ENCODE measurements at places on chromosomes 11 and 22.

DNA sequence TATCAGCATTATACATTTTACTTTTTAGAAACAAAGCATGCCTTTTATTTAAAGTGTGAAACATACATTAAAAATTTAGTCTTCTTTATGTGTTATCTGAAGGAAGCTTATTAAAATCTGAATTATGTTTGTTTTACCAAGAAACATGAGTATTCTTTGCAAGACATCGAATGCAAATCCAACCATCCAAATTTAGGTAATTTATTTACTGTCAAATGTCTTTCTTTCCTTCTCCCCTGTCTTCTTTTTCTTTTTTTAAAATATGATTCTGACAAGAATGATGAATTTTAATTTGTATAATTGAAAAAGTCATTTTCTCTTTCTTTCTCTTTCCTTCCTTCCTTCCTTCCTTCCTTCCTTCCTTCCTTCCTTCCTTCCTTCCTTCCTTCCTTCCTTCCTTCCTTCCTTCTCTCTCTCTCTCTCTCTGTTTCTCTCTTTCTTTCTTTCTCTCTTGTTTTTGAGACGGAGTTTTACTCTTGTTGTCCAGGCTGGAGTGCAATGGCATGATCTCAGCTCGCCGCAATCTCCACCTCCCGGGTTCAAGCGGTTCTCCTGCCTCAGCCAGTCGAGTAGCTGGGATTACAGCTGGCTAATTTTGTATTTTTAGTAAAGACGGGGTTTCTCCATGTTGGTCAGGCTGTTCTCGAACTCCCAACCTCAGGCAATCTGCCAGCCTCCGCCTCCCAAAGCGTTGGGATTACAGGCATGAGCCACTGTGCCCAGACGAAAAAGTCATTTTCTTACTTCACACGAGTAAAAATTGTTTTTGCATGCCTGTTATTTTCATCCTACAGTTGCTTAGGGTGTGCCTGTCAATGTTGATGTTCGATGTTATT, 157.5 kb downstream of the TMEM135 start:
- DNase-seq = no peak

DNA sequence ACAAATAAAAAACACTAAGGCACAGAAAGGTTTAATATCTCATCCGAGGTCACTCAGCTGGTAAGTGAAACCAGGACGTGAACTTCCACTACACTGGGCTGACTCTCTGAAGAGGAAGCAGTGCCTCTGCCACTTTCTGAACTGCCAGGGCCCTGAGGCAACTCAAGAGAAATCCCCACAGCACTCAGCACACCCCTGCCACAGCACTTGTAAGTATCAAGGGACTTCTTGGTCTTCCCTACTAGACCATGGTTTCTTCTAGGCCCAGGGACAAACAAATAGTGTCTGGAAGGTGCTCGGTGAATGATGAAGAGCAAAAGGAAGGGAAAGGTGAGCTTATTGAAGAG, 49.7 kb downstream of the RPL27A start:
- no peak for DNase-seq

- DNase-seq = peak; percentile 75
Measured at GRCh38 chr11:66408488-66409214, 12.2 kb upstream of the NPAS4 start.

- DNase-seq = no peak
Measured at GRCh38 chr11:30908272-30908671, 322.1 kb upstream of the MPPED2 start.

GRCh38 chr11:11370962-11371303, 17.9 kb upstream of the CSNK2A3 start:
- DNase-seq = no peak

DNA sequence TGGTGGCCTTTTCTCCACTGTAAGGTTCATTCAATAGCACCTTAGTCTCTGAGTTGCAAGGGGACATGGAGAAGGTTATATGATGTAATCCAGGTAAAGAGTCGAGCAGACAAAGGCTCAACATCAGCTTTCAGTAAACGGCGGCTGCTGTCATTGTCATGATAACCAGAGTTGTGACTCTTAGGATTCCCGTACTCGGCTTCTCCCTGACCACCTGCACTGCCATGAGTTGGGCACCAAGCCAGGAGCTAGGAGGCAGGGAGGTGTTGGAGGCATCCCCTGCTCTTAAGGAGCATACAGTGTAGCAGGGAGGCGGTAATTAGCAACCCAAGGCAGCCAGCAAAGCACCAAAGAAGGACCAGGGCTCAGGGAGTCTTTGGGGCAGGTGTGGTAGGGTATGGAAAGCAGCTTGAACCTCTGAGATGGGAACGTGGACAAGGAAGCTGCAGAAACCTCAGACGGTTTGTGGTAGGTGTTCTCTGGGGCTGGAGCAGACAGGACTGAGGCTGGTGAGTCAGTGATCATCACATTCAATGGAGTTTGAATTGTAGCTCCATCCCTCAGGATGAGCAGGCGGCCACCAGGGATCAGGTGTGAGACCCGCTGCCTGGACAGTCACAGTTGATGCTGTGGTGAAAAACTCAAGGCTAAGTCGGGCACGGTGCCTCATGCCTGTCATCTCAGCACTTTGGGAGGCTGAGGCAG, 31.7 kb downstream of the LIF start:
- no peak for DNase-seq

DNA sequence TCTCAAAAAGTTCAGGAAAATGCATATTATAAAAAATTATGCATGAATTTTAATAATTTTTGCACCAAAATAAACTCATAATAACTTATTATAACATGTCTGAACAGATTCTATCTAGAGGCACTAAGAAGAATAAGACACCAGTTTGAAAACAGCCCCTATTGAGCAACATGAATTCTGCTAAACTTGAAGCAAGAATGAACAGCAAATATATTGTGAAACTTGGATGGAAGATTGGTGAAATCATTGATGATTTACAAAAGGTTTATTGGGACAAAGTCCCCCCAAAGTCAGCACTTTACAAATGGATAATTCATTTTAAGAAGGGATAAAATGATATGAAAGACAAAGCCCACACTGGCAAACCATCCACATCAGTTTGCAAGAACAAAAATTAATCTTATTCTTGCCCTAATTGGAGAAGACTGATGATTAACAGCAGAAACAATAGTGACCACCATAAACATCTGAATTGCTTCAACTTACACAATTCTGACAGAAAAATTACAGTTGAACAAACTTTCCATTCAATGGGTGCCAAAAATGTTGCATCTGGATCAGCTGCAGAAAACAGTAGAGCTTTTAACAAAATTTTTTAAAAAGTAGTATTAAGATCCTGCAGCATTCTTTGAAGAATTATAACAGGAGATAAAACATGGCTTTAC, 257.5 kb upstream of the FAT3 start:
- no peak for DNase-seq

DNA sequence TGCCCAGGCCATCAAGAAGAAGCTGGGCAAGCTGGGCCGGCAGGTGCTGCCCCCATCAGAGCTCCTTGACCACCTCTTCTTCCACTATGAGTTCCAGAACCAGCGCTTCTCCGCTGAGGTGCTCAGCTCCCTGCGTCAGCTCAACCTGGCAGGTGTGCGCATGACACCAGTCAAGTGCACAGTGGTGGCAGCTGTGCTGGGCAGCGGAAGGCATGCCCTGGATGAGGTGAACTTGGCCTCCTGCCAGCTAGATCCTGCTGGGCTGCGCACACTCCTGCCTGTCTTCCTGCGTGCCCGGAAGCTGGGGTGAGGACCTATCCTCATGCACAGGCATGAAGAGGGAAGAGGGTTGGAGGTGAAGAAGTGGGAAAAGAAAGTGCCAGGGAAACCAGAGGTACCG, 5.3 kb upstream of the NHERF4 start:
- DNase-seq = no peak

GRCh38 chr11:73287400-73288101, 15.4 kb downstream of the P2RY6 start:
- DNase-seq = no peak

- no peak for DNase-seq
Measured at GRCh38 chr11:47348859-47349258, 3.6 kb downstream of the MYBPC3 start.

DNA sequence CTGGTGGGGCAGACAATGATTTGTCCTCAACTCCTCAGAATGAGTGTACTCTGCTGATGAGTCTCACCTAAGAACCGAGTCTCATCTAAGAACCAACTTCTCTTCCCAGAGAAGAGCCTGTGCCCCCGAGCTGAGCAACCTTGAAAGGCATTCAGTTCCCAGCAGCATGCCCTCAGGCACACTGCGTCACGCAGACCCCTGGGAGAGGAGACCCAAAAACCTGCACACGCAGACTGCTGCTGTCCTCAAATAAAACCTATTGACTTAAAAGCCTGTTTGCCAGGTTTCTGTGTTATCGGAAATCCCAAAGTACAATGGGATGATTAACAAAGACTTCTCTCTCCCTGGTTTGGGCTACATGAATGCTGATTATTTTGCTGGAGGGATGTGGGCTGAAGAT, 121.2 kb downstream of the C11orf58 start:
- no peak for DNase-seq

GRCh38 chr11:81963018-81963417, 770.6 kb downstream of the FAM181B start:
- DNase-seq = no peak

DNA sequence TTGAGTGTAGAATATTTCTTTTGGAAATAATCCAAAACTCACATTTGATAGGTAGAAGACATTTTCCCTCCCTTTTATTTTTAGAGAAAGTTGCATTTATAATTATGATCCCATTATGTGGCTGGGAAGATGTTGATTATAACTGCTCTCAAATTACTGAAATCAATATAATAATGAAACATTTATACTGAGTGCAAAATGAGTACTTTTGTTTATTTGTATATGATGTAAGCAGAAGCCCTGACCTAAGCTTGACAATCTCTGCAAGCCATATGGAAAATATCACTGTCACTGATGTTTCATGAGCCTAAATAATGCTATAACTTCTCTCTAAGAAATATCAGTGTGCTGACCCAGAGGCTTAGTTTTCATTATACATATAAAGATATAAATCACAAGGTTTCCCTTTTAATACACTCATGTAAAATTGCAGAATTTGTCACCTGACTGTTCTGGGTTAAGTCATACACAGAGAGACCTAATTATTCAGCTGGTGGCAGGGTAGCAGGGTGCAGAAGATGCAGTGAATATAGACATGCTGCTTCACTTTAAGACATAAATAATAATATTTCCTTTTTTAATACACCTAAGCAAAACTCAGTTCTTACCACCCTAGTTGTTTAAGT, 99.2 kb downstream of the BBOX1 start:
- no peak for DNase-seq

DNA sequence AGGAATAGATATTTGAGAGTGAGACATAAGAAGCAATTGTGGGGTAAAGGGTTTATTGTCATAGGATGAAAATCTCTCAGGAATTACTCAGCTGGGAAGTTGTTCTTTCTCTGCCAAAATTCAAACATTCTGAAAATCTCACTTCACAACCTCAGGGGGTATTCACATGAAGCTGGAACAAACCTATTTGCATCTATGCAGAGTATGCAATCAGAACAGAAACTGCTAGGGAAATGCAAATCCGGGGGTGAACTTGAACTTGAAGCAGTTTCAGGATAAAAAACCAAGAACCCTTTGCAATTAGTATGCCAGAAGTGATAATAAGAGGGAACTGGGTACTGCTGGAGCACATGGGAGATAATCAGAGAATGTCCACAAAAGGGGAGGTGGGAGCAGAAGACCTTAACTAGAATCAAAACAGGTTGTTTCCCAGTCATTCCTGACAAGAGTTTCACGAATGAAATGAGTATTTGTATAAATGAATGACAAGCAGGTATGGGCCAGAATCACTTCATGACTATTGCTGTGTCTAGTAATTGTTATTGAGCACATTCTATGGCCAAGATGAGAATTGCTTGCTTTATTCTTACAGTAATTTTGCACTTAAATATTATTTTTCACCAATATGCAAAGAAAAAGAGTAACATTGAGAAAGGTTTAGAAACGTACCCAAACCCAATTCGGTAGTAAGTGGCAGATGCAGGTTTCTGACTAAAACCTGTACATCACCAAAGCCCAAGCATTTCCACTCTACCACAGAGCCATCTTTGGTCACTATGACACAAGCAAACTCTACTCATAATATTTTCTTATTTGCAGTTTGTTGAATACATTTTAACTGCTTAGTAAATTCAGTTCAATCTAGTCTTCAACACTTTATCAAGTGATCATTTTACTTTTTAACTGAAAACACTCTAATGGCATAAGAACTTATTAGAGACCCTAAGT, 61.8 kb upstream of the UBASH3B start:
- no peak for DNase-seq

DNA sequence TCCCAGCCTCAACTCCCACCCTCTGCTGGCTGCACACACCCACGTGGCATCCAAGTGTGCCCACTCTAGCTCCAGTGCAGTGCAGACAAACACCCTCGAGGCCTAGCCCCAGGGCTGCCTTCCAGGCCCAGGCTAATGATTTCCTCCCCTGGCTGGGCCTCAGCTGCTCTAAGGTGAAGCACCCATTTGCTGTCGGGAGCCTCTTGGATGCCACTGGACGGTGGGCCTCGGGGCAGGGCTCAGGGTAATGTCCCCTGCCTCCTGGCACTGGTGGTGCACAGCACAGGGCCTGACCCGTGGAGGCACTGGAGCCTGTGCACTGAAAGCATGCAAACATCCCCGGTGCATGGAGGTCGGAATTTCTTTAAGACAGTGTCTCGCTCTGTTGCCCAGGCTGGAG, 635.2 kb downstream of the TBC1D22A start:
- DNase-seq = peak; percentile 31

DNA sequence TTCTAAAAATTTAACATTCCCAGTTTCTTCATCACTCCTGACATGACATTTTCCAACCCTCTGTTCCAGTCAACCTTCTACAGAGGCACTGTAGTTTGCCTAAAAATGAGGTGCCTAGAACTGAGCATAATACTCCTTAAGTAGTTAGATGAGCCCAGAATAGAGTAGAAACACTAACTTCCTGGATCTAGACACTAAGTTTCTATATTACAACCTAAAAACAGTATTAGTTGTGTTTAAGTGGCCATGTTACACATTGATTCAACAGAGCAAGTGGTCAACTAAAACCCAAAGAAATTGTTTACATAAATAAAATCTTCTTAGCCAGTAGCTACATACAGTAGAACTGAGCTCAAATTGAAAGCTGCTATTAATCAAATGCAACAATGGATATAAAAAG, 1.3 kb downstream of the HPS5 start:
- no peak for DNase-seq

DNA sequence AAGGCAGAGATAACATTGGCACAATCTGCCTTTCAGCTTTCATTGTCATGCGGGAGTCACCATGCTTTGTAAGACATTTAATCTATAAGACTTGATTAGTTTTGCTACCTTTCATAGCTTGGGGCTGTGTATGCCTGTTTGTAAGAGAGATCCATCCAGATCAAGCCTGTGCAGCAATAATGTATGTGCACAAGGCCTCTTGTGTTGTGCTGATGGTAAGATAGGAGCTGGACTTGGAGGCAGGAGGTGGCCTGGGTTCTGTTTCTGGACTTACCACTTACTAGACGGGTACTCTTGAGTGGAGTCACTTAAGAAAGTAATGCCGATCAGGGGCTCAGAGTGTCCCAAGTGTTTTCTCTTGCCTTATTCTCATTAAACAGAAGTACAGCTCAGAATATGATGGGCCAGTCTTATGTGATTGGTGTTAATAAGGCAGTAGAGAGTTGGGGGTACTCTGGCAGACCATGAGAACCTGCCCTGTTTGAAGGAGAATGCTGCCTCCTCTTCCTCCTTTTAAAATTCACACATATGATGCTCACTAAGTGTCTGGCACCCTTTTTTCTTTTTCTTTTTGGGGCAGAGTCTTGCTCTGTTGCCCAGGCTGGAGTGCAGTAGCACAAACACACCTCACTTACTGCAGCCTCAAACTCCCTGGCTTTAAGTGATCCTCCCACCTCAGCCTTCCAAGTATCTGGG, 30.9 kb downstream of the PTPRJ start:
- no peak for DNase-seq

GRCh38 chr11:104152941-104153505, 10.9 kb downstream of the PDGFD start:
- no peak for DNase-seq

GRCh38 chr11:107623183-107623582, 32.2 kb downstream of the ELMOD1 start:
- DNase-seq = no peak

Data from breast epithelium (tissue), 4 donors.